ENCODE measurements at places on chromosomes 11 and 22.

GRCh38 chr11:76049511-76049910 lies 156.8 kb downstream of the WNT11 start:
- DNase-seq, result no peak

- no peak for DNase-seq
These were observed 232.6 kb downstream of the CASP12 start for GRCh38 chr11:104665641-104666040.

DNA sequence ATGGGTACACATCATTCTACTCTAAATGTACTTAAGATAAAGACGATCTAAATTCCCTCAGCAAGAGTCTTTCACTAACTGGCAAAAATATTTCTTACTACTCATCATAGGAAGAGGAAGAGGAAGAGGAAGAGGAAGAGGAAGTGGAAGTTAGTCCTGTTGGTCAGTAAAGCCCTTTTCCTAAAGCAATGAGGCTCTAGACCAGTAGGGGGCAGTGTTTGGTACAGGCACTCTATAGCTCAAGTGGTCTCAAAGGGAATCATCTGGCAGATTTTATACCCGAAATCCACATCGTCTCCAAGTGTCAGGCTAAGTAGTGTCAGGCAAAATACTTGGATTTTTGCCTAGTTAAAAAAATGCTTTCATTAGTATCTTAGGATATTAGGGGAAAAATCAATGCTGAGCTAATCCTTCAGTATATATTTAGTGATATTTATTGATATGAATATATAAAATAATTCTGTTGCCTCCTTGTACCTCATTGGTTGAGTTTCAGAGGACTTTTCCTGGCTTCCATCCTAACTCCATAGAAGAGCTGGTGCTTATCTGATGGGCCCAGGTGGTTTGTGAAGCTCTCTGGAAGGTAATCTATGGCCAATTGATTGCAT lies 7.7 kb downstream of the BLID start:
- no peak for DNase-seq

DNA sequence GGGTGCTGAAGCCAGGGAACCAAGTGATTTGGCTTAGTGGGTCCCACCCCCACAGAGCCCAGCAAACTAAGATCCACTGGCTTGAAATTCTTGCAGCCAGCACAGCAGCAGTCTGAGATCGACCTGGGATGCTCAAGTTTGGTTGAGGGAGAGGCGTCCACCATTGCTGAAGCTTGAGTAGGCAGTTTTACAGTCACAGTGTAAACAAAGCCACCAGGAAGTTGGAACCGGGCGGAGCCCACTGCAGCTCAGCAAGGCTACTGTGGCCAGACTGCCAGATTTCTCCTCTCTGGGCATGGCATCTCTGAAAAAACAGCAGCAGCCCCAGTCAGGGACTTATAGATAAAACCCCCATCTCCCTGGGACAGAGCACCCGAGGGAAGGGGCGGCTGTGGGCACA lies 424.1 kb upstream of the TENM4 start:
- no peak for DNase-seq

DNA sequence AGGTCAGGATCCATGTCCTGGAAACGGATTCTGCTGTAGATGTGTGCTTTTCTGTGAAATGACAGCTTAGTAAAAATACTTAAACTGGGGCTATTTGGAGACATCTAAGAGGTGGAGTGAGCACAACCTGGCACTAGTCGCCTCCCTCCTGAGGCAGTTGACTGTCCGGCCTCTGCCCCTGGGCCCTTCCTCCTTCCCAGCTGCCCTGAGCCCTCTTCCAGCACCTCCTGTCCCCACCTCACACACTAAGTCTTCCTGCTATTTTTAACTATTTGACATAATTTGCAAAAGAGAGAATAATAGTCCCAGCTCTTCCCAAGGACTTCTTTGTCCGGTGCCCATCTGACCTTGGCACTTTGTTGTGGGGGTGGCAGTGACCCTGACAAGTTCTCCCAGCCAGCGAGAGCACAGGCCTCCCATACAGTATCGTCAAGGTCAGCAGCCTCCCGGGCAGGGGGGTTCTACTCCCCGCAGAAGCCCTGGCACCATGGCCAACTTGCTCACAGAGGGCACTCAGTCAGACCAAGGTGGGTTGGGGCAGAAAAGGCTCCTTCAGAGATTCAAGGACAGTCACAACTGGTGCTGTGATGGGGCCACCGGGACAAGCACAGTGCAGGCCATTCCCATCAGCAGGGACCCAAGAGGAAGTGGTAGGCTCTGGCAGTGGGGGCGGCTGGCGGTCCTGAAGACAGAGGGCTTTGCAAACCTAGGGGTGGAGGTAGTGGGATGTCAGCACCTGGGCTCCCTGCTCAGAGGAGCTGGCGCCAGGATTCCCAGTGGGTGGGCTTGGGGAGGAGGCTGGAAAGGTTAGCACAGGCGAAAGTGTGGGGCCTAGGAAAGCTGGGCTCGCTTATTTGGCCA lies 5.5 kb upstream of the NEAT1 start:
- DNase-seq, result peak; percentile 60

DNA sequence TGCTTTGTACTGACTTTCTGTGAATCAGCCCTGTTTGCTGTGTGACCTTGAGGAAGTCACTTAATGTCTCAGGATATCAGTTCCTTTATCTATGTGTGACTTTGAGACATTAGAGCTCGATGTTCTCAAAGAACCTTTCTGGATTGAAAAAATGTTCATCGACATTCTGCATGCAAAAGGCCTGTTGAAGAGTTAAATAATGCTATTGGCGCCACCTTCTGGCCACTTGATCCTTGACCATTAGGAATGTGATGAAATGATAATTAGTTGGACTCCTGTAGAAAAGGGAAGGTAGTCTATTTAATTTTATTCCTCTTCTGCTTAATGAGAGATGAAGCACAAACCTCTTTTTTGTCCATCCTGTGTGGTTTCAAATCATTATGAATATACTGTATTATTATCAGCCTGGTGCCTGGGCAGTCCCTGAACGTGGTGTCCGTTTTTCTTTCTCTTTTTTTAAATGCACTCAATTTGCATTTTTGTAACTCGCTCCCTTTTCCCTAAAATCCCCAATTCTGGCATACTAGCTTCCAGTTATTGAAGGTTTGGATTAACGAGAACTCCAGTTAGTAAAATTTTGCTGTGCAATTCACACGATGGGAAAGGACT lies 20.7 kb downstream of the ELF5 start:
- DNase-seq, result peak; percentile 64

DNA sequence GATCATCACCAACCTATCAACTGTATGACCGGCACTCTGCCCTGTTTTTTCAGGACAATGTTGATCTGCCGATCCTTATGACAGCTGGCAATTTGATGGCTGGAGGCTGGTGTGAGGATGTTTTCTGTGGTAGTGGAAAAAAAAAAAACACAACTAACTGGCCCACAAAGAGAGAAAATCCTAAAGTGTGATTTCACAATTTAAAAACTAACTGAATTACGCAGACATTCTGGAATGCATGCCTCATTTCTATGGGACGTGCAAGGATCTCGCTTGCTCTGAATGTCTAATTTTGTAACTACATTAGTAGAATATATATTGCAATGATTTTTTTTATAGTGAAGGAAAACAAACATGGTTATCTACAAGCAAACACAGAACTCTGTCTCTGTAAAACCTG lies 590.5 kb downstream of the ETS1 start:
- DNase-seq, result no peak

DNA sequence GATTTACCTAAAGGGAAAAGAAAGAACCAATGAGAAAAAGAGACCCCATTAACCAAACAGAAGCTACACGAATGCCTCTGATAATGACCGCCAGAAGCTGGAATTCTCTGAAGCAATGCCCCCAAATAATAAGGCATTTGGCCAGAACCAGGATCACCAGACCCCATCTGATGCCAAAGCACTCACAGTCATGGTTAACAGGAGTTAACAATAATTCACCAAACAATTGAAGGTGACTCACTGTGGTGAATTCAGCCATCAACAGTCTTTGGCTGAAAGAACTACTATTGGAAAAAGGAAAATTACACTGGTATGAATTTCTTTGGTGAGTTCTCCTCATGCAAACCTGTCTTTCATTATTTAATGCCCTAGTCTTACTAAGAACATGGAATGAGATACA lies 21.9 kb upstream of the NFRKB start:
- DNase-seq, result no peak

DNA sequence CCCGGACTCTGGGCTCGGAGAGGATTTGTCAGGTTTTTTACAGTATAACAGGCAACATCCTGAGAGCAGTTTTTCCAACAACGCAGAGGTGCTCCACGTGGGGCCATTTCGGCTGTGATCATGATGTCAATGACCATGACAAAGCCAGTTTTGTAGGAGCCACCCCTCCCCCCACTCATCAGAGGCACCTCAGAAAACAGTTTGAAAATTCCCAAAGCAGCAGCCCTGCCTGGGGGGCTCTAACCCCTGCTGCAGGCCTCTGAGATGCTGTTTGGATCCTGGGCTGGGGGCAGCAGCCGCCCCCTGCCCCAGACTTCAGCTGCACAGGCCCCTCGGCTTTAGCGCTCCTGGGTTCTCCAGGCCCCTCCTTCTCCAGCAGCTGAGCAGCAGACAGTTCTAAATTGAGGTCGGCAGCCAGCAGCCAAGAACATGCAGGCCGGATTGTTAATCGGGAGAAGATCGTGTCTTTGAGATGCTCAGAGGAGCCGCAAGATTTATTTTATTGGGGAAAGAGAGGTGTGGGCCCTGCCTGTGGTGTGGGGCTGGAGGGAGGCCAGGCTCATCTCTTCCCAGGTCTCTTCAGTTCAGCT lies 19.4 kb downstream of the NFAM1 start:
- DNase-seq, result no peak

- DNase-seq, result no peak
These were observed 178.0 kb downstream of the HIPK3 start for GRCh38 chr11:33435216-33435615.

GRCh38 chr22:29199702-29200400 lies 5.8 kb upstream of the EMID1 start:
- DNase-seq, result no peak

- DNase-seq, result no peak
These were observed 3.0 kb downstream of the LRFN4 start for GRCh38 chr11:66859686-66860448.

DNA sequence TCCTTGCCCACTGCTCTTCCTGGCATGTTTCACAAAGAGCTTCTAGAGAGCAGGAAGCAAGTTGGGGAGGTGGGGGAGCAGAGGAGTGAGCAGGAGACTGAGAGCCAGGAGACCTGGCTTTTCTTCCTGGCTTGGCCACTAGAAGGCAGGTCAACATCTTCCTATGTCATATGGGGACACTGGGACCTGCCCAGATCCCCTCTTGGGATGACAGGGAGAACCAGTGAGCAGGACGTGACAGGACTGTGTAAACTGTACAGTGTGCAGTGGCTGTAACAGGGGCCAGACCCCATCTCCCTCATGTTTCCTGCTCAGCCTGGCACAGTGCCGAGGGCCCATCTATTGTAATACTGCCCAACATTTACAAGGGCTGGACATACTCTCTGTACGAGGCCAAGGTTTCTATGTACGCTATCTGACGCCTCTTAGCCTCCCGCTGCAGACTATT lies 29.4 kb downstream of the GDPD5 start:
- DNase-seq, result no peak

DNA sequence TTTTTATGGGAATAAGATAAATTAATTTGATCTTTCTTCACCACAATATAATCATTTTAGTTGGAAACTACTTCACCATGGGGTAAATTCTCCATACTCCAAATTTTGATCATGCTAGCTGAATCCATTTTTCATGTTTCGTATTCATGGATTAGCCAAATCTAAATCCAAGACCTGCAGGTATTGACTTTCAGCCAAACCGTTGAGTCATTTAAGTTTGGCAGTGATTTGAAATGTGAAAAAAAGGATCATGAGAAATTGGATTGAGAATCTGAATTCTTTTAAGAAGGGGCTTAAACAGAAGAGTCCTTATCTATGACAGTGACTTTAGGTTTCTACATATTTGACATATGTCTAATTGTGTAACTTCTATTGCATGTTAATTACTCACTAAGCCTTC lies 5.3 kb downstream of the GAS2 start:
- DNase-seq, result no peak

DNA sequence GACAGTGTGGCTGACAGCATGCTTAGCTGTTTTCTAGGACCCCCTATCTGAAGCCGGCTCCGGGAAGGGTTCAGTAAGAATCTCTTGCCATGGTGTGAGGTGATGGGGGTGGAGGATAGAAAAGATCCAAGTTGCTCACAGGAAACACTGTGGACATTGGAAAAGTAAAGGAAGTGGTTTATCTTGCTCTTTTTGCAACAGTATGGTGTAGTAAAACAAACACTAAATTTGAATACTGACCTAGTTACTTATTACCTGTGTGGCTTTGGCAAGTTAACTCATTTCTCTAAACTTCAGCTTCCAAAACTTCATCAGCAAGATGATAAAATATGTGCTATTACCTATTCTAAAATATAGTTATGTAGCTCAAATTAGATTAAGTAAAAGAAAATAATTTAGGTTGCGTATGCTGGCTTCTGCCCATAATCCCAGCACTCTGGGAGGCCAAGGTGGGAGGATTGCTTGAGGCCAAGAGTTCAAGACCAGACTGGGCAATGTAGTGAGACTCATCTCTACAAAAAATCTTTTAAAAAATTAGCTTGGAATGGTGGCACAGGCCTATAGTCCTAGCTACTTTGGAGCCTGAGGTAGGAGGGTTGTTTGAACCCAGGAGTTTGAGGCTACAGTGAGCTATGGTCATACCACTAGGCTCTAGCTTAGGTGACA lies 51.6 kb upstream of the APOA1 start:
- no peak for DNase-seq

GRCh38 chr22:17570851-17571631 lies 7.7 kb downstream of the SLC25A18 start:
- DNase-seq, result peak; percentile 40

- DNase-seq, result no peak
These were observed 119.5 kb upstream of the GRIA4 start for GRCh38 chr11:105490333-105490732.

DNA sequence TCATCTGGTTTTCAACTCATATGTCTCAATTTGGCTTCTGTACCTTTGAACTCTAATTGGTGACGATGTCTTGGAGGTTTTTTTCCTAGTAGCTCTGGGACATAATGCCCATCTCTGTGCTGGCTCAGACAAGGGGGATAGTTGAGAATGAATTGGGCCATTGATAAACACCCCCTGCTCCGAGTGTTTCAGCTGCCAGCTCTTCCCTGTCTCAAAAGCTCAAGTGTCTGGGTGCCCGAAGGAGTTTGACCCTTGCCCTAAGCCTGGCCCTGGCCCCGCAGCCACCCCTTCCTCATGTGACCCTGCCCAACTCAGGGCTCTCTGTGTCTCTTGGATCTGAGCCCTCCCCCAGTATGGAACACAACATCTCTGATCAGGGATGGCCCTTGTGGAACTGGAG lies 3.0 kb downstream of the INSC start:
- no peak for DNase-seq

GRCh38 chr11:67309166-67309565 lies 5.8 kb downstream of the SSH3 start:
- DNase-seq, result no peak

DNA sequence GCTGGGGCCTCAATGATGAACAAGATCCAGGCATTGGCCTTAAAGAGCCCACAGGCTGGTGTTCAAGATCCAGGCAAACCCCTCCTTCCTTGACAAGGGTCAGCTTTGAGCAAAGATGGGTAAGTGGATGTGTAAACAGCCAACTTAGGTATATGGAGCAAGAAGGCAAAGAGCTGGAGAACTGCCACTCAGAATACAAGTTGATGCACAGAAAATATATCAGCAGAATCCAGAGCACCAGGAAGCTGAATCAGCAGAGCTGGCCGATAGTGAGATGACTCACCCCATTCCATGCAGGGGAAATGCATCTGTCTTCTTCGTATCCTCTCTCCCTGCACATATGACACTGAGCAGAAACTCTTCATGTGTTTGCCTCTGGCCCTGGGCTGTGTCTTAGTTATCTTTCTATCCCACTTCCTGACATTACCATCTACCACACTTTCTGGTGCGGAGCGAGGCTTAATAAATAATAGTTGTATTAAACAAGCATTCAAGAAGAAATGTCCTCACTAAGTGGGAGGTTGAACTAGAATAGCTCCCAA lies 57.8 kb downstream of the ENDOD1 start:
- no peak for DNase-seq
